ENCODE measurements at places on chromosomes 7 and 10. TPM values are rescaled to one million over a fixed set of nuclear protein-coding genes. Genes with fewer than 3 reads are reported as not detected.

The SUN3 gene
- not detected for total RNA-seq

The HMX3 gene
- 0.20 TPM for total RNA-seq

DNA sequence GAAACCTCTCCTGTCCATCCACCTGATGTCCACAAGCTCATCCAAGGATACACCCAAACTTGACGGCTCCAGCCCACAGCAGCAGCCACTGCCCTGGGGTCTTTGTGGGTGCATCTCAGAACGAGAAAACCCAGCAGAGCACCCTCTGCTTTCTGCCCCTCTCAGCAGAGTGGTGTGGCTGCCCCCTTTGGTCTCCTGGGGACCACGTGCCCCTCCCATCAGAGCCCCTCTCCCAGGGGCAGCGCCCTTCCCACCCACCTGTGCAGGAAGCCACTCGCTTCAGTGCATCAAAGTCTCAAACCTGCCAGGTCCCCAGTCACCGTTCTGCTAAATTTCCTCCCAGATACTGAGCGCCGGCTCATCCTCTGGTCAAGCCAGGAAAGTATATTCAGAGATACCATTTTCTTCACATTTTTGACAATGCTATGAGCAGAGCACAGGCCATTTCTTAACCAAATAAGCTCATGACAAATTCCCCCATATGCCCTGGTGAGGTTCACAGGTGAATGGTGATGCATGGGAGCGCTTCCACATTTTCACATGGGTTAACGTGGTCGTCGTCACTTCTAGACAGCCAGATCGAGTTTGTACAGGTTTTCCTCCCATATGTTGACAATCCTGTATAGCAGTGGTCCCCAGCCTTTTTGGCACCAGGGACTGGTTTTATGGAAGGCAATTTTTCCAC lies 32.4 kb downstream of the CAMK2B start:
- DNase-seq, result no peak

- no peak for DNase-seq
Observed at GRCh38 chr10:97960269-97961056, 70.0 kb downstream of the CRTAC1 start.

- DNase-seq, result no peak
Observed at GRCh38 chr7:45080265-45080957, 8.4 kb downstream of the NACAD start.

- DNase-seq, result no peak
Observed at GRCh38 chr10:24680647-24681524, 42.8 kb downstream of the ARHGAP21 start.

GRCh38 chr7:2851497-2851896 lies 7.4 kb upstream of the GNA12 start:
- no peak for DNase-seq

DNA sequence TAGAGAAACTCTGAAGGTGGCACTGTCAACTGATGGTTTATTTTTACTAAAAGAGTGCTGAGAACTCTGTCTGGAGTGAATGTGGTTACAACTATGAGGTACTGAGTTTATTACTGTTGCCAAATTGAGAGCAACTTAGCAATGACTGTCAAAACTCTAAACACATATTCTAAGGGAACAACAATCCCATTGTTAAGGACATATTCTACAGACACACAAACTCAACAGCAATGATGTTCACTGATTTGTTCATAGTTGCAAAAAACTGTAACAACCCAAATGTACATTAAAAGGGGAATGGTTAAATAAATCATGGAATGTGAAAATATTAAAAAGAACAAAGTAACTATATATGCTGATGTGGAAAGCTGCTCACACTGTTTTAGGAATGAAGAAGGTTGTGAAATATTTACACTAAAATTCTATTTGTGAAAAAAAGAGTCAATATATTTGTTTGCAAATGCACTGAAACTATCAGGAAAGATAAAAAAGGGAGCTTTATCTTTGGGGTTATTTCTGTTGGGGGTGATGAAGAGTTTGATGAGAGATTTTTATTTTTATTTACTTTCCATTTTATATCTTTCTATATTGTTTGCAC lies 12.9 kb downstream of the PON2 start:
- no peak for DNase-seq

GRCh38 chr7:117781707-117782106 lies 91.5 kb downstream of the CTTNBP2 start:
- DNase-seq, result no peak

DNA sequence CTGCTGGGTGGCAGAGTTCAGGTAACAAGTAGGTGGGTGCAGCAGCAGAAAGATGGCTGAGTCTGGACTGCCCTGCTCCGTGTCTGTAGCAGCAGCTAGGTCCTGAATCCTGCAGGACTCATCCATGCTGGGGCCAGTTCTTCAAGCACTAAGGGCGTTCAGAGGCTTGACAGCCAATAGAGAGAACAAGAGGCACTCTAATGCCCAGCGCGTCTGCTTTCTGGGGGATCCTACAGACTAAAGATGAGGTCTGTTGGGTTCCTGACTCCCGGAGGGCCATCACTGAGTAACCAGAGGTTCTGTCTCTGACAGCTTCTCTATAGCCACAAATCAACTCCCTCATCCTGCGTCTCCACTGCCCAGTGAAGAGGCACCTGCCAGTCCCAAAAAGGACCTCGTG lies 125.5 kb downstream of the PTPN20 start:
- no peak for DNase-seq

DNA sequence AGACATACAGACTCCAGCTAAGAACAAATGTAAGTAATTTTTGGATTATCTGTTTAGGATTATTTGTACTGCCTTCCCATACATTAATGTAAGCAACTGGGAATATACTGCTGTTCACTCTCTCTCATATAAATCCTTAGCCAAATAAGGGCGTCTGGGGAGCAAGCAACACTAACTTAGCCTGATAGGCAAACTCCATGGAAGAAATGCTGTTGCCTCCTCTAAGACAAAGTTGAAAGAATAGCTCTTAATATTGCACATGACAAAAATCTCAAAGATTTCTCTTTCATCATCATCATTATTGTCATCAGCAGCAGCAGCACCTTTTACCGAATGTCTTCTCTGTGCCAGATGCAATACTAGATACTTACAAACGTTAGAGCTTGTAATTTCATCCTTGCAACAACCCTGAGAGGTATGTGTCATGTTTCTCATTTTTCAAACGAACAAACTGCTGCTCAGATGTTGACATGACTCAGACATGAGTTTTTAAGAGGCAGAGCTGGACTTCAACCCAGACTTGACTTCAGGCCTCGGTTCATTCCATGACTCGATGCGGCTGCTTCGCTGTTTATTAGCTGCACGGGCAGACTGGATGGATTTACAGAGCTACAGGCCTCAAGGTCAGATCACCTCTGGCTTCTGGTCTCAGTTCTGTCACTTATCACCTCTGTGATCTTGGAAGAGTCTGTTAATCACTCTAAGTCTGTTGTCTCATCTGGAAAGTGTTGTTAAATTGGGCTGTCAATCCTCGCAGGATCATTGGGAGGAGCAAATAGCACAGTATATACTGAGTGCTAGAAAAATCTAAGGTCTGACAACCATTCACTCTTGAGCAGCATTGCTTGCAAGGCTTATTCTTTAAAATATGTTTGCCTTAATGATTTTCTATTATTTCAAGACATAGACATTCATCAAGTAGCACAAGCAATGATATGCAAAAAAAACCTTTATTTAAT lies 126.3 kb upstream of the CELF2 start:
- DNase-seq, result no peak
